ENCODE measurements at places on chromosomes 5 and 9. TPM values are rescaled to one million over a fixed set of nuclear protein-coding genes. Genes with fewer than 3 reads are reported as not detected.

TEX48 gene
- total RNA-seq = not detected

IFNA21 gene
- not detected for total RNA-seq

ARL14EPL gene
- total RNA-seq = not detected

ANKRD34B gene
- total RNA-seq = 1.2 TPM

TSLP gene
- 0.07 TPM for total RNA-seq

HTR4 gene
- not detected for total RNA-seq

ERMP1 gene
- total RNA-seq = 13.2 TPM

BSPRY gene
- total RNA-seq = 8.8 TPM

ARHGAP26 gene
- 7.0 TPM for total RNA-seq

FBXW2 gene
- 28.1 TPM for total RNA-seq

FOXD4L3 gene
- not detected for total RNA-seq

TMOD1 gene
- total RNA-seq = 0.98 TPM

GARIN3 gene
- not detected for total RNA-seq

GFM2 gene
- 19.1 TPM for total RNA-seq

CAMK4 gene
- 3.9 TPM for total RNA-seq

PCDHGB5 gene
- 4.0 TPM for total RNA-seq

DCAF12 gene
- total RNA-seq = 32.3 TPM

GLRA1 gene
- not detected for total RNA-seq

IRX1 gene
- total RNA-seq = 22.1 TPM

LCNL1 gene
- not detected for total RNA-seq

PHAX gene
- total RNA-seq = 54.7 TPM

GNAQ gene
- total RNA-seq = 20.6 TPM

PCDHGA7 gene
- total RNA-seq = 0.23 TPM

PDE6A gene
- total RNA-seq = not detected

FAM81B gene
- total RNA-seq = not detected

ALDOB gene
- total RNA-seq = not detected

SLC34A3 gene
- 0.07 TPM for total RNA-seq

XPA gene
- total RNA-seq = 7.6 TPM

PAX5 gene
- total RNA-seq = under 0.01 TPM

CYLC2 gene
- not detected for total RNA-seq

S1PR3 gene
- total RNA-seq = 4.2 TPM

MELK gene
- total RNA-seq = 87.8 TPM

CBY3 gene
- total RNA-seq = not detected

PCDHB3 gene
- 0.22 TPM for total RNA-seq

SH3TC2 gene
- total RNA-seq = 2.3 TPM

NTNG2 gene
- total RNA-seq = not detected

TEX10 gene
- total RNA-seq = 25.9 TPM

ATP10B gene
- 0.06 TPM for total RNA-seq

NTRK2 gene
- total RNA-seq = 0.46 TPM

Measured in epithelial cell of proximal tubule (primary cell).